ENCODE measurements at places on chromosomes 13 and 19. TPM values are rescaled to one million over a fixed set of nuclear protein-coding genes. Genes with fewer than 3 reads are reported as not detected.

GRCh38 chr13:114212158-114212495 is 22.6 kb upstream of the CDC16 start:
- H3K4me3 ChIP-seq, result no peak overlapping the region
- DNase-seq, result no peak
- no peaks in the 10 kb centered on the region for H3K36me3 ChIP-seq
- no peak overlapping the region for H3K27ac ChIP-seq

DNA sequence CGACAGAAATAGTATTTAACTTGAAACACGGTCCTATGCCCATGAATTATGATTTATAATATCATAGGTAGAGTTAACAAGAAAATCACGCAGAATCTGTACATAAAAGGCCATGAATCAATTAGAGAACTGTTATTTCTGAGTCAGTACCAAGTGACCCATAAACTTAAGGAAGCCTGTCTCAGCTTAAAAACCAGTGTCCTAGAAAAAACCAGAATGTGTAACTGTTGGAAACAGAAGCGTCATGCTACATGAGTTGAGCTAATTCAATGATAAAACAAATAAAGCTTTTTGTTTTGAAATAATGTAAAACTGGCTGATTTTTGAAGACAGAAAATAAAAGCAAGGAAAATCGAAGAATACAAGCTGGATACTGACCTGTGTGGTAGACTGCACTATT is 34.8 kb upstream of the SGCG start:
- no peaks in the 10 kb centered on the region for H3K27me3 ChIP-seq
- no peak for DNase-seq
- H3K36me3 ChIP-seq, result no peaks in the 10 kb centered on the region
- H3K27ac ChIP-seq, result no peak overlapping the region

- H3K36me3 ChIP-seq, result no peaks in the 10 kb centered on the region
- no peaks in the 10 kb centered on the region for H3K4me1 ChIP-seq
- H3K27ac ChIP-seq, result no peak overlapping the region
- no peak overlapping the region for H3K4me3 ChIP-seq
These were observed 6.9 kb upstream of the CYSLTR2 start for GRCh38 chr13:48646791-48647190.

DNA sequence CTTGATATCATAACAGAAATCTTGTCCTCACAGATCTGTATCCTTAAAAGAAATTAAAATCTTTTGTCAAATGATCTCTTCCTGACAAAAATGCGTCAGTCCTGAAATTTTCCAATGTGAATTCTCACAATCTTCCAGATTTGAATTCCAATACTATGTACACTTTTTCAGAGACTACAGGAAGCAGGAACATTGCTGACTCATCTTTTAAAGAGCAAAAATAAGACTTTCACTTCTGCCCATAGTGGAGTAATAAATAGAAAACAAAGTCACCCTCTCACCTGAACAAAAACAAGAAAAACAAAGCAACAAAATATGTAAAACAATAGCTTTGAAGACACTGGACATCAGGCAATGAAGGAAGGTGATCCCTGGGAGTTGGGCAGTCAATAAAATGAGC is 167.0 kb upstream of the IPO5 start:
- H3K27ac ChIP-seq, result no peak overlapping the region
- no peak overlapping the region for H3K4me3 ChIP-seq
- no peaks in the 10 kb centered on the region for H3K4me1 ChIP-seq

- H3K4me1 ChIP-seq, result no peaks in the 10 kb centered on the region
- no peak for DNase-seq
- H3K36me3 ChIP-seq, result no peaks in the 10 kb centered on the region
- no peaks in the 10 kb centered on the region for H3K27me3 ChIP-seq
- no peak overlapping the region for H3K27ac ChIP-seq
These were observed 34.2 kb downstream of the SACS start for GRCh38 chr13:23399347-23399746.

GRCh38 chr19:1171755-1172352 is 2.2 kb downstream of the SBNO2 start:
- H3K27ac ChIP-seq, result peak overlapping the region; percentile 85
- DNase-seq, result no peak
- peak overlapping the region; percentile 92 for H3K4me3 ChIP-seq

Gene RAB3A
- 8.6 TPM for total RNA-seq

- no peak overlapping the region for H3K27ac ChIP-seq
- no peak for DNase-seq
- H3K36me3 ChIP-seq, result no peaks in the 10 kb centered on the region
- no peaks in the 10 kb centered on the region for H3K27me3 ChIP-seq
- H3K4me1 ChIP-seq, result no peaks in the 10 kb centered on the region
These were observed 51.1 kb downstream of the LMO7 start for GRCh38 chr13:75687150-75687763.

GRCh38 chr13:41054212-41054877 is 7.0 kb upstream of the WBP4 start:
- H3K4me1 ChIP-seq, result no peaks in the 10 kb centered on the region
- peak overlapping the region; percentile 84 for H3K27ac ChIP-seq
- H3K4me3 ChIP-seq, result no peak overlapping the region
- H3K27me3 ChIP-seq, result no peaks in the 10 kb centered on the region

DNA sequence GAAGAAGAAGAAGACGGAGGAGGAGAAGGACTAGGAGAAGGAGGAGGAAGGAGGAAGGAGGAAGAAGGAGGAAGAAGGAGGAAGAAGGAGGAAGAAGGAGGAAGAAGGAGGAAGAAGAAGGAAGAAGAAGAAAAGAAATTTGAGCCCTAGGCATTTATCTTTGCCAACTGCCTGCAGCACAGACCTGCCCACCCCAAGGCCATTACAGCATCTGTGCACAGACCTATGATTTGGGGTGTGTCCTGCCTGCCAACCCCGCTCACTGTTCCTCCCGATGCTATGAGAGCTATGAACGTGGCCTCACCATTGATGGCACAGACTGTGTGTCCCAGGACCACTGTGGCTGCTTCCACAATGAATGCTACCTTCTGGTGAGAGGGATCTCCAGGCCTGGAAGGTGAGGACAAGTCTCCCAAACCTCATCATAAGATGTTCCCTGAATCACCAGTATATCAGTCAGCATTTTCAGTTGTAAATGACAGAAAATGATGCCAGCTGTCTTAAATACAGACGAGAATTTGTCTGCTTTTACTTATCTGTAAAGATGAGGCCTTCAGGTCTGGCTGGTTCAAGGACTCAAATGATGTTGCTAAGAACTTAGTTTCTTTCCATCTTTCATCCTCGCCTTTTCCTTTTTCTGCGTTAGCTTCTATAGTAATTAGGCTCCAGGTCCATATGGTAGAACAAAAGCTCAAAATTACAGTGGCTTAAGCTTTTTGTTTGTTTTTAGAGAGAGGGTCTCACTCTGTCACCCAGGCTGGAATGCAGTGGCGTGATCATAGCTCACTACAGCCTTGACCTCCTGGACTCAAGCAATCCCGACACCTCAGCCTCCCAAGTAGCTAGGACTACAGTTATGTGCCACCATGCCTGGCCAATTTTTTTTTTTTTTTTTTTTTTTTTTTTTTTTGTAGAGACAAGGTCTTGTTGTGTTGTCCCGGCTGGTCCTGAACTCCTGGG is 3.9 kb upstream of the SDHAF1 start:
- no peak overlapping the region for H3K4me3 ChIP-seq
- no peaks in the 10 kb centered on the region for H3K27me3 ChIP-seq
- H3K4me1 ChIP-seq, result peaks cover 25% of the 10 kb centered on the region
- DNase-seq, result no peak
- no peak overlapping the region for H3K27ac ChIP-seq
- no peaks in the 10 kb centered on the region for H3K36me3 ChIP-seq

DNA sequence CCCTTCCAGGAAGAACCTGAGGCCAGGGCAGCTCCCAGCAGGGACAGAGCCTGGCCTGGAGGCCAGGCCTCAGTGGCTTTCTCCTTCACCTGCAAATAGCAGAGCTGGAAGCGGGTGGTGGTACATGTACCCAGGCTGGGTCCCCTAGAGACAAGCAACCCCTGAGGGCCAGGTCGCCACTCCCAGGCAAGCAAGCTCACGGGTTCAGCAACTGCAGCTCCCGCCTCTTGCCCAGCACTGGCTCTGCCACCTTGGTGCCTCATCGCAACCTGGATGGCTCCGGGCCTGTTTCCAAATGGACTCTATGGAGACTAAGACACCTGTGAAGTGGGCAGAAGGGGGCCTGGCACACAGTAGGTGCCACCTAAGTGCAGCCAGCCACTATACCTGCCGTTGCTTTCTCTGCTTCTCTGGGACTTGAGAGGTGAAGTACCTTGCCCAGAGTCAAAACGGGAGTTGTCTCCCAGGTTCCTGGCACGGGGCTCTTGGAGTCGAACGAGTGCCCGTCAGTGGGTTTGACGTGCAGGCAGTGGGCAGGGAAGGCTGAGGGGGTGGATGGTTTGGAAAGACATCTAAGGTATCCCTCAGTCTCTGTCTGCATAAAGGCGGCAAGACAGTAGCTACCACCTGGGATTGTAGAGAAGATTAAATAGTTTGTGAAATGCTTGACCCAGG is 2.4 kb upstream of the PLPP2 start:
- H3K27ac ChIP-seq, result no peak overlapping the region
- H3K27me3 ChIP-seq, result no peaks in the 10 kb centered on the region
- peaks cover 39% of the 10 kb centered on the region for H3K4me1 ChIP-seq
- no peak for DNase-seq
- H3K4me3 ChIP-seq, result no peak overlapping the region

- no peaks in the 10 kb centered on the region for H3K4me1 ChIP-seq
- no peak for DNase-seq
- H3K36me3 ChIP-seq, result no peaks in the 10 kb centered on the region
- no peak overlapping the region for H3K4me3 ChIP-seq
- no peaks in the 10 kb centered on the region for H3K27me3 ChIP-seq
These were observed 235.8 kb downstream of the EFNB2 start for GRCh38 chr13:106299621-106300020.

- no peak for DNase-seq
- H3K4me3 ChIP-seq, result no peak overlapping the region
- no peaks in the 10 kb centered on the region for H3K36me3 ChIP-seq
- peaks cover 9% of the 10 kb centered on the region for H3K27me3 ChIP-seq
- H3K4me1 ChIP-seq, result no peaks in the 10 kb centered on the region
These were observed 2.9 kb upstream of the CHST8 start for GRCh38 chr19:33618884-33619283.

DNA sequence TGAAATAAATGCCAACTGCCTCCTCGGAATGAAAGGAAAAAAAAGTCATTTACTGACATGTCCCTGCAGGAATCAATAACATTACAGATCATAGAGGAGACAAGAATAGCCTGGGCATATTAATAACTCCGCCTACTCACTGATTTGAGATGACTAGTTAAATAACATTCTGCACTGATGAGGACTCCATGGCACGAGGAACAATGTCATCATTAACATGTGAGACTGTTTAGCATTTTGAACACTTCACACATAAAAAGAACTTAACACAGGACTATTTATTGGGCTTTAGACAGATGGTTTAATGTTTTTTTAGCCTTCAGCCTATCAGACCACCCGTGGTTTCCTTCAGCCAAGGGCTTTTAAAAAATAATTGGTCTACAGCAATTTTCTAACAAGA is 170.1 kb downstream of the OLFM4 start:
- H3K36me3 ChIP-seq, result no peaks in the 10 kb centered on the region
- no peak overlapping the region for H3K4me3 ChIP-seq
- H3K27me3 ChIP-seq, result peaks cover 14% of the 10 kb centered on the region
- no peak overlapping the region for H3K27ac ChIP-seq

DNA sequence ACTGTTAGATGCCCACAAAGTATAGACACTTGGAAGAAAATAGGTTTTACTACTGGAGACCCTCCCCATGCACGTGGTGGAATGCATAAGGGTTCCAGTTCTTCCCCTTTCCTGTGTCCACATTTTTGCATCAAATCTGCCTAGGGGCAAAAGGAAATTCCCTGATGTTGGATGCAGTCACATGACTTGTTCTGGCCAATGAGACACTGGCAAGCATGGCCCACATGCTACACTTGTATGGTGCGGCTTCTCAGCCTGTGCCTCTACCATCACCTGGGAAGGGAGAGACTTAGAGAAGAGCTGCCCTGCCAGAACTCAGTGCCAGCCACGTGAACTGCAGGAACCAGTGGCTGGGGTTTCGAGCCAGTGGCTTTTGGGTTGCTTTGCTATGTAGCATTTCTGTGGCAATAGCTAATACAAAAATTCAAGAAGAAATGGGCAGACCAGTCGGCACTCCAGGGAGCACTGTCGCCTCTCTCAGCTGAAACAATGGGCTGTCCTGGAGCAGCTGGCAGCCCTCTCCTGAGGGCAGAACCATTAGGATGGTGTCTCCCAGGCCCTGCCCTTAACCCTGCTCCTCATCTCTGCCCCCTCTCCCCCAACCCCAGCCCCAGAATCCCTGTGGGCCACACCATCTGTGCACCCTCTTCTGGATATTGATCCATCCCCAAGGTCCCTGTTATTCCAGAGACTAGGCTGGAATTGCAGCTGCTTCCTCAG is 634.0 kb downstream of the UQCRFS1 start:
- H3K4me3 ChIP-seq, result no peak overlapping the region
- H3K4me1 ChIP-seq, result no peaks in the 10 kb centered on the region
- no peak overlapping the region for H3K27ac ChIP-seq
- no peak for DNase-seq
- H3K27me3 ChIP-seq, result no peaks in the 10 kb centered on the region

DNA sequence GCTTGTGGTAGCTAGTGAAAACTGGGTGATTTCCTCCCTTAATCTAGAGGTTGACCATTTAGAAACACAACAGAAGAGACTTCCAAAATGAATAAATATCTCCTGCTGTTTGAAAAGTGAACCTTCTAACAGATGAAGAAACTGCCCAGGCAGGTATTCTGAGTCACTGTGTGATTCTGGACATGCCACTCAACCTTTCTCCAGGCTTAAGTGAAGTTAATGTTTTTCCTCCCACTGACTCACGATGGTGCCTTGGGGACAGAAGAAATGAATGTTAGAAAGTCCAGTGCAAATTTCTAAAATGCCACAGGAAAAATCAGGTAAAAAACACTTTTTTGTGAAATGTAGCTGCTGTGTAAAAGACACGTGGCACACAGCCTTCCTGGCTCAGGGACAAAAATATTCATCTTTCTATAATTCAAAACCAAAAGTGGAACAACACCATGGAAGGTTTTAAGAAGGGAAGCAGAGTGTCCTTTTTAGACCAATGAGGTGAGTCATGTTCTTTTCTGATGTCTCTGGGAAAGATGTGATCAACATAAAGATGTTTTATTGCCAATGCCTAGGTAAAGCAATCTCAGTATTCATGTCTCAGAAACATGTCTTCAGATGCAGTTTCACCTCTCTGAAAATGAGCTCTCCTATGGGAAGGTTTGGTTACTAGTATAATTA is 9.1 kb downstream of the UBE2L5 start:
- H3K36me3 ChIP-seq, result no peaks in the 10 kb centered on the region
- H3K27me3 ChIP-seq, result no peaks in the 10 kb centered on the region
- no peak overlapping the region for H3K4me3 ChIP-seq
- no peak for DNase-seq

Gene ATP4A
- not detected for total RNA-seq

Gene CD22
- 1.4 TPM for total RNA-seq

DNA sequence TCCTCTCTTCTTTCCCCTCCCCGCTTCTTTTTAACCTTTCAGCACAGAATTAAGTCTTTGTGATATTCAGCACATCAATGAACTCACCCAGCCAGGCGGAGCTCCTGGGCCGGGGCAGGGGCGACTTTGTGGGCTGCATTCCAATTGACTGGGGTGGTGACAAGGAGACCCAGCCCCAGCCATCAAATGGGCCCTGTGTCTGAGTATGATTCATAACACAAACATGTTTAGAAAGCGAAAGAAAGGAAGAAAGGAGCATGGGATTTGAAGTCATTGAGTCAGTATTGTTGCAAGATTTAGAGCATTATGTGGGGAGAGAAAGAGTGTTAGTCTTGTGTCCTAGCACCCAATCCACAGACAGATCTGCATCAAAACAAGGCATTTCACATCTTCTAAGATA is 185.3 kb downstream of the LHFPL6 start:
- H3K27me3 ChIP-seq, result no peaks in the 10 kb centered on the region
- H3K4me1 ChIP-seq, result peaks cover 44% of the 10 kb centered on the region
- no peak for DNase-seq
- H3K4me3 ChIP-seq, result no peak overlapping the region

GRCh38 chr13:31224963-31225559 is 25.3 kb downstream of the B3GLCT start:
- peak overlapping the region; percentile 77 for H3K27ac ChIP-seq
- no peak for DNase-seq
- H3K27me3 ChIP-seq, result no peaks in the 10 kb centered on the region
